ENCODE measurements at places on chromosomes 1 and 21.
A peak's percentile ranks its signal among the peaks of the same experiment; 100 is the strongest.

DNA sequence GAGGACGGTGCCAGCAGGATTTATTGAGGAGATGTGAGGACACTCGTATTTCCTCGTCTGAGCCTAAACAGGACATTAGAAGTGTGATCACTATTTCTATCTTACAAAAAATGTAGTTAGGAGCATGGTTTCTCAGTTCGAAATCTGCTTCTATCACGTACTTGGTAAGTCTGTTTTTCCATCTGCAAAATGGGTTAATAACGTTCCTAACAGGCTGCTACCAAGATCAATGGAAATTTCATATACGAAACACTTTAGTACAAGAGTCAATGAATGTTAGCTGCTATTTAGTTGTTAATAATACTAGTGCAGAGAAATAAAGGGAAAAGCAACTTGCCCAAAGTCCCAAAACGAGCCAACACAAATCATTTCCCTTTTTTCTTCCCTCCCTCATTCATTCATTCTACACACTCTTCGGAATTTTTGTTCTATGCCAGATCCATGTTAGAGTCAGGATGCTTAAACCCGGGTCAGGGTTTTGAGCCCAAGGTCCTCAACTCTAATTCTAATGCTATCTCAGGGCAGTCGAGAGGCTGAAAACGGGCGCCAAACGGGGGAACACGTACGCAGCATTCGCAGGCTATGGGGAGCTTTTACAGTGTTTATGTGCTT, 608 bp downstream of the SNRNP40 start:
- DNase-seq, result no peak

- DNase-seq, result no peak
These were observed 348.7 kb upstream of the PBX1 start for GRCh38 chr1:164210211-164210739.

DNA sequence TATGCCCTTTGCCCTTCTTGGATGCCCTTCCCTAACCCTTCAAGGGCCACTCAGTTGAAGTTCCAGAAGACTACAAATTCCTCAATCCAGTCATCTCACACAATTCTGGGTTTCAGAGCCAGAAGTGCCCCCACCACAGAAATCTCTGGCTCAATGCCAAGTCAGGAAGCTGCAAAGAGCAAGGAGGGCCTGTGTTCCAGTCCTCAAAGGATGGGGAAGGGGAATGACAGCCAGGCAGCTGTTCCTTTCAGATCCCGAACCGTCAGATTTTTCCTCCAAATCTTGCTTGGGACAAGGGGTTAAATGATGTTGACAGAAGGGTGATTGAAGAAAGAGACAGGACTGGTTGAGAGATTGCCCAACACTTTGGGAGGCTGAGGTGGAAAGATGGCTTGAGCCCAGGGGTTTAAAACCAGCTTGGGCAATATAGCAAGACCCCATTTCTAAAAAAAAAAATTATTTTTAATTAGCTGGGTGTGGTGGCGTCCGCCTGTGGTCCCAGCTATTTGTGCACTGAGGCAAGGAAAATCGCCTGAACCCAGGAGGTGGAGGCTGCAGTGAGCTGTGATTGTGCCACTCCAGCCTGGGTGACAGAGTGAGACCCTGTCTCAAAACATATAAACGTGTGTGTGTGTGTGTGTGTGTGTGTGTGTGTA, 716 bp upstream of the HPDL start:
- DNase-seq, result no peak

DNA sequence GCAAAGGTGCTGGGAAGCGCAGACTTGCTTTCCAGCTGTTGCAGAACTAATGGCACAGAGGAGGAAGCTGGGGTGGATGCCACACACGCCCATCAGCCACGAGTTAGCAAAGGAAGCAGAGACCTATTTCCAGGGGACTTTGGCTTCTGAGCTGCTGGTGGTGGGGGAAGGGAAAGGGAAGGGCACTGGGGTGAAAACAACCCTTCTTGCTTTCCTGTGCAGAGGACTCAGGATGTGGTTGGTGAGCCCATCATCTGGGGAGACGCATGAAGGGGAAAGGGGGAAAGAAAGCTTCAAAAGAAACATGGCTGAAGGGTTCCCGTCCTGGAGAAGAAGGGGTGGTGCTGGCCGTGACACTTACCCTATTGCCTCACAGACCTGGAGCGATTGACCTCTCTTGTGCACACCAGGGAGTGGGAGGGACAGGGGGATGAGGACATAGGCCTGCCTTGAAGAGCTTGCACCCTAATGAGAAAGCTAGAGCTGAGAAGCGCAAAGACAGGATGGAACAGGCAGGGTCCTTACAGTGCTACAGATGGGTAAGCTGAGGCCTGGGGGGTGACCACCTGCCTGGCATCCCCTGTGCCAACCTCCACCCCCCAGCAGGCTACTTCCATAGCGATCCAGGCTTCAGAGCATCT, 140.8 kb upstream of the RAB4A start:
- no peak for DNase-seq

- DNase-seq, result no peak
These were observed 6.9 kb upstream of the KAZN start for GRCh38 chr1:14591600-14591999.

DNA sequence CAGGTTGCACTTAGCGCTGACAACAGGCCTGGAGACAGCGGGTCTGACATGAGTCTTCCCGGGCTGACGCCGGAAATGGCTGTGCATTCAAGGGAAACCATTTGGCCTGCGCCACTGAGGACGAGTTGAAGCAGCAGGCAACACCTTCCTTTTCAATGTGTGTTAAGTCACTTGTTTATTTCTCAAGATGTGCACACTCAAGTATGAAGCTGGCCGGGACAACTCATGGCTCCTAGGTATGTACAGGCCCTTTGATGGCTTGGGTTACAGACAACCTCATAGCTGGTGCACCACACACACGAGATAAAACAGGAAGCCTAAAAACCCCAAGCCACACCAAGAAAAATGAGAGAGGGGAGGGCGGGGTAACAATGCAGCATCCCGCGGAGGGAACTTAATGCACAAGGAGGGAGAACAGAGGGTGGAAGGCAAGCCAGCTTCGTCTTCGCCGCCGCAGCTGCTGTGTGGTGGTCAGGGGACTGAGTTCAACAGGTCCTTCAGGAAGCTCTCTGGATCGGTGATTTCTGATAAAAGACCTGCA, 118.0 kb upstream of the IFFO2 start:
- DNase-seq, result no peak

DNA sequence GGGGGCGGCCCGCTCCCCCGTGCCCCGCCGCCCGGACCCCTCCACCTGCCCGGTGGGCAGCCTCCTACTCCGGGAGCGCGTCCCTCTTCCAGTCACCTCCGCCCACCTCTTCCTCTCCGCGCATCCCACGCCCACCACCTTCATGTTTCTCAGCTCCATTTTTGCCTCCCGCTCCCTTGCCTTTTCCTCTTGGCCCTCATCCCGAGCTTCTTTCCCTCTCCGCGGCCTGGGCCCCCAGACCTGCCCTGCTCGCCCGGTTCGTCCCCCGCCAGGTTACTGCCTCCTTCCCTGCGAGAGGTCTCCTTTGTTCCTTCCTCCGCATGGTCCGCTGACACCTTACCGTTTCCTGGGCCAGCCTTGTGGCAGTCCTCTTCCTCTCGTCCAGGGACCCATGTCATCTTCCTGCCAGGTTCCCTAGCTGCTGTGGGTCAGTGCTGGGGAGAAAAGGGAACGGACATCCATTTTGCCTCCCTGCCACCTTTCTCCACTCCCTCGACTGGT, 563 bp downstream of the QSOX1 start:
- DNase-seq, result no peak

- peak; percentile 30 for DNase-seq
These were observed 9.1 kb upstream of the PSMB2 start for GRCh38 chr1:35650416-35650815.

- no peak for DNase-seq
These were observed 236.0 kb downstream of the DISC1 start for GRCh38 chr1:231862611-231863010.

DNA sequence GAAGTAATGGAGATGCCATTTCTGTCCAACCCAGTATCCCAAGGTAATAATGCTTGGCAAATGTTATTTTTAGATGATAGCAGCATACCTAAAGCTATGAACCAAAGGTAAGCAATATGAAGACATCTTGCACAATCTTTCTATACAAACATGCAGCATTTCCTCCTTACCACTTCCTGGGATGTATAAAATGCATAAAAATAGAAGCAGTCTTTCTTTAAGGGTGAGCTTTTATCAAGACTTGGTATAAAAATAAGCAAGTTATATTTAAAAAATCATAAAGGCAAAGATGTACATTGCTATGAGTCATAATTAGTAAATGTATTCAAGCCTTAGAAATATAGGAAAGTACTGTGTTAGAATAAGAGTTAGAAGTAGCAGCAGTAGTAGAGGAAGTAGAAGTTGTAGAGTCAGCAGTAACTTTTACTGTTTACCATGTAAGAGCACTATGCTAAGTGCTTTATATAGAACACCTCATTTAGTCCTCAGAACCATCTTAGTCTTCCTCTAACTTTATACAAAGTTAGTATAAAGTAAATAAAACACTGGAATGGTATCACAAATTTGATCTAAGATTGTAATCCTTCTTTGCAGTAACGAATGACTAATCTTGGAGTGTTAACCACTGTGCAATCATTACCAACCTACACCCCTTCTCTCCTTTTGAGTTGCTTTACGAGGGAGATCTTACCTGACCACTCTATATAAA, 371.3 kb downstream of the VAV3 start:
- no peak for DNase-seq

- DNase-seq, result no peak
These were observed 15.2 kb upstream of the MYSM1 start for GRCh38 chr1:58715108-58715507.

DNA sequence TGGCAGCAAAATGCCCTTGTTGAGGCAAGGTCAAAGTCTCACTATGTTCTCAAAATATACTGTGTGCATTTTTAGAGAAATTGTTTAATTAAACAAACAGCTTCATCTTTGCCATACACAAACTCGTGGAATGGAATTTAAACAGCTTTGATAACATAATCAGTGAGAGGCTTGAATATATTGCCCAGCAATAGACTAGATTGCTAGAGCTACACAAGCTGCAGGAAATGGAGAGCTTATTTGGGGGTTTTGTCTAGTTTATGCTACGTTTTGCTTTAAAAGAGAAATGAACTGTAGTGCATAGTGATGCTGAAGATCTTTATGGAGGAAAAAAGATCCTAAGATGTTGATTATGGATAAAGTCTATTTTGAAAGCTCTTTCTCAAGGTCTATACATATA, 166.8 kb upstream of the HMCN1 start:
- DNase-seq, result no peak

DNA sequence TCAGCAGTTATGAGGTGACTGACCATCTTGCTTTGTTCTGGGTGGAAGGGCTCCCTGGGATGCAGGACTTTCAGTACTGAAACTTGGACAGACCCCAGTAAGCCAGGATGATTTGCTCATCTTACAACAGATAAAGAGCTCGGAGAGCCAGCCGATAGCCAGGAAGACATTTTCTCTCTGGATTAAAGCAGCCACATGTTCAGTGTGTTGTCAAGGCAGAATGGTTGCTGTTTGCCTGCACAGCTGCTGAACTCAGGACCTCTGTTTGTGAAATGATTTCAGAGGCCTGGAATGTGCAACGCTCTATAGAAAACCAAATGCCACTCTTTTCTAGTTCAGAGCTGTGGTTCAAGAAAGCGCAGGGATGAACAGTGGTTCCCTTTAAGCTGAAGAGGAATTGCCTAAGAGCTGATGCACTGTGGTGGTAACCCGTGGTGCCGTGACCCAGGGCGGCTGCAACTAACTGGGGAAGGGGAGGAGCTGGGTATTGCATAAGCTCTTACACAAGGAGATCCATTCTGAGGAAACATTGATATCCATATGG, 40.7 kb downstream of the CASQ2 start:
- no peak for DNase-seq

- DNase-seq, result no peak
These were observed 144.4 kb upstream of the DUSP10 start for GRCh38 chr1:221886311-221886710.

DNA sequence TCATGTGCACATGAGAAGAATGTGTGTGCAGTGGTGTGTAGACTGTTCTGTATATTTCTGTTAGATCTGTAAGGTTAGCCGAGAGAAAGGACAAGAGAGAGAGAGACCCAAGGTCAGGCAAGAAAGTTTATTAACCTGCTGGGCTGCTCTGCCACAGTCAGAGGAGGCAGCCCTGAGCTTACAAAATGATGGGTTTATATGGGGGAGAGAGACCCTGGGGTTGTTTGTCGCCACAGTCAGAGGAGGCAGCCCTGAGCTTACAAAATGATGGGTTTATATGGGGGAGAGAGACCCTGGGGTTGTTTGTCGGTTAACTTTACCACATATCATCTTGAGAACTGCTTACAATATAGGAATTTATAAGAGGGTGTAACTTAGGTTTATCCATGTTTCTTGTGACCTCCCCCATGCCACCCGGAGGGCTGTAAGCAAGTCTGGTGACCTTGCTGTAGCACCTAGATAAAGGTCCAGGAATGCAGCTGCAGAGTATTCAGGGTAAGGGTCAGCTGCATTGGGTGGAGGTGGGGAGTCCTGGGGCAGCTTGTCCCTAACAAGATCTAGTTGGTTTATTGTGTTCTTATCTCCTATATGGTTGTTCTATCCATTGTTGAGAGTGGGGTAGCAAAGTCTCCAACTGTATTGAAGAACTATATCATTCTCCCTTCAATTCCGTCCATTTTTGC, 9.3 kb upstream of the ZBTB40 start:
- no peak for DNase-seq

DNA sequence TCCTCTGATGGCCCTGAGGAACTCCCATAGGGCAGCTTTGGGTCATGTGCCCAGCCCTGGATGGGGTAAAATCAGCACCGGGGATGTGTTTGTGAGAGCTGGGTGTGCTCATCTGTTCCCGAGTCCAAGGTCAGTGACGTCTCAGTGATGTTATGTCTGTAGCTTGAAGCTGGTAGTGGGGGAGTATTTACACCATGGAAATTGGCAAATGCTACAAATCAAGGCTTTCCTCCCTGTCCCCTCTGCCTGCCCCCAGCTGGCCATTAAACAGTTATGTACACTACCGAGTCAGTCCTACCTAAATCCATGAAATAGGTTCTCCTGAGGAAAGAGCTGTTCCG, 117.8 kb upstream of the SLC25A33 start:
- DNase-seq, result no peak

- DNase-seq, result peak; percentile 72
These were observed 15.9 kb upstream of the FASLG start for GRCh38 chr1:172642970-172643369.

- no peak for DNase-seq
These were observed 16.1 kb downstream of the EIF2B3 start for GRCh38 chr1:44970317-44970716.

Data from SHP77 treated with DMSO at 0.1 percent for 48 hours (cell line).